ENCODE measurements at places on chromosomes 5 and 9. TPM values are rescaled to one million over a fixed set of nuclear protein-coding genes. Genes with fewer than 3 reads are reported as not detected.

Gene ORM2
- total RNA-seq = not detected

Gene KCNMB1
- 0.60 TPM for total RNA-seq

Gene MSX2
- 3.2 TPM for total RNA-seq

DNA sequence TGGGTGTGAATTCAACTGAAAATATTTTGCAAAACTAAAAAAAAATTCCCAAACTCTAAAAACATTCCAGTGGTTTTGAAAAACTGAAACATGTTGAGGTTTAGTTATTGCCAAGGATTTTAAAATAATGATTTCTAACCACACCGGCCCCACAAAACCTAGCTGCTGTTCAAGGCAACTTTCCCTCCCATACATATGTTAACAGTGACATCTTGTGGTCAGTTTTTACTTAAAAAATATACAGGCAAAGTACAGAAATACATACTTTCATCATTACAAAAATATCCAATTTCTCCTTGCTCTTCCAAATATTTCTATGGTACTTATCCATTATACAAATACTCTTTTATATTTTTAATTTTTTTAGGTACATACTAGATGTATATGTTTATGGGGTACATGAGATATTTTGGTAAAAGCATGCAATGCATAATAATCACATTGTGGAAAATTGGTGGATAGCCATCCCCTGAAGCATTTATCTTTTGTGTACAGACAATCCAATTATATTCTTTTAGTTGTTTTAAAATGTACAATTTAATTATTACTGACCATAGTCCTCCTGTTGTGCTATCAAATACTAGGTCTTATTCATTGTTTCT lies 34.4 kb upstream of the MRPS30 start:
- H3K36me3 ChIP-seq = no peaks in the 10 kb centered on the region
- H3K4me1 ChIP-seq = no peaks in the 10 kb centered on the region
- no peak overlapping the region for H3K4me3 ChIP-seq
- H3K27me3 ChIP-seq = no peaks in the 10 kb centered on the region
- H3K27ac ChIP-seq = no peak overlapping the region

DNA sequence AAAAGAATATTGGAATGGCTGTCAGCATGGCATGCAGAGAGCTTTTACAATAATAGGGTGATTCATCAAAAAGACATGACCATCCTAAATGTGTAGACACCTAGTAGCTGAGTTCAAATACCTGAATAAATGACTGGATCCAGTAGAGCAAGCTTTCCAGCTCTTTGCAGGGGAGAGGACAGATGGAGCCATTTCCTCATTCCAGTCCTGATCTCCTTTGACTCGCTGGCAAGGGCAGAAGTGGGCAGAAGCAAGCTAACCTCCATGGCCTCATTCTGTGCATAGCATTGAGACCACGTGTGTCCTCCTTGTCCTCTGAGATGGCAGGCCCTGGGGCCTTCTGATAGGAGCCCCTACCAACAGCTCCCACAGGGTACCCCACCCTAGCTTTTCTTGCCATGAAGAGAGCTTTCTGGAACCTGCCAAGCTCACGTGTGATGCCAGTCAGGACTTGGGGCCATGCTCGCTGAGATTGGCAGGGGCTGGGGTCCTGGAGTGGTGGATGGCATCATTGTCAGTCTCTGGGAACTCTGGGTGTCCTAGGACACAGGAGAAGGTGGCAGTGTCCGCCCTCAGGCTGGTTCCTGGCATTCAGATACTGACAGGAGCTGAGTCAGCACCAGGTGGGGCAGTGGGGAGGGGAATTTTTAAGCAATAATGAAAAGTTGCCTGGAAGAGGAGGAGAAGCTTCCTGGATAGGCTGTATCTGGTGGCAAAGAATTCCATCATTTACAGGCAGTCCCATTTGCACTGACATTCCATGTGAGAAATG lies 33.6 kb downstream of the WWC1 start:
- DNase-seq = peak; percentile 33
- H3K27me3 ChIP-seq = peaks cover 3% of the 10 kb centered on the region
- H3K4me3 ChIP-seq = no peak overlapping the region
- no peak overlapping the region for H3K27ac ChIP-seq
- H3K36me3 ChIP-seq = no peaks in the 10 kb centered on the region

DNA sequence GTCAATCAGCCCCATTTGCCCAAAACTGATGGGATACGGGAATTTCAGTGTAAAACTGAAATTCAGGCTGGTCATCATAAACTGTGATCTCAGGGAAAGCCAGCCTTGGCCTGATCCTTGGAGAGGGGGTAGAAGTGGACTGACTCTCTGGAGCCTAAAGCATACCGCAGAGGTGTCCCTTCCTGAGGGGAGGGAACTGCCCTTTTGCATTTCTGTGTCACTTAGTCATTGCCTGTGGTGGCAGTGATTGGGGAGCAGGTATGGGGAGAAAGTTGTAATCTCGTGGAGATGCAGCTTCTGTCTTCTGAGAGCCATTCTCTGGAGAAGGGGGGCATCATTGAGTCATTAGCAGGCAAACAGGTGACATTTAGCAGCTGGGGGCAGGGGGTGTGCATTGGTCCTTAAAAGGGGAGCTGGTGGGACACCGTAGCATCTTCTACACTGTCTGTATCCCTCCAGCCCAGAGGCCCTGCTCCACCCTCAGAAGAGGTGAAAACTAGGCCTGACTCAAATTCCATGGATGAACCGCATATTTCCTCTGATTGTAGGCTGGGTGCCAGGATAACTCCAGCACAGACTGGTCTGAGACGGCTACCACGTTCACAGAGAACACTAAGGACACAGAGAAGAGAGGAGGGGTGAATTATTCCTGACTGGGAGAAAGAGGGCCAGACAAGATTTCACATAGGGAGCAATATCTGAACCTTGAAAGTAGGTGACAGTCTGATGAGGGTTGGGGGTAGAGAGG lies 143.3 kb downstream of the SEC61B start:
- H3K36me3 ChIP-seq = no peaks in the 10 kb centered on the region
- no peak overlapping the region for H3K4me3 ChIP-seq
- H3K27ac ChIP-seq = no peak overlapping the region
- no peak for DNase-seq
- peaks cover 16% of the 10 kb centered on the region for H3K27me3 ChIP-seq

DNA sequence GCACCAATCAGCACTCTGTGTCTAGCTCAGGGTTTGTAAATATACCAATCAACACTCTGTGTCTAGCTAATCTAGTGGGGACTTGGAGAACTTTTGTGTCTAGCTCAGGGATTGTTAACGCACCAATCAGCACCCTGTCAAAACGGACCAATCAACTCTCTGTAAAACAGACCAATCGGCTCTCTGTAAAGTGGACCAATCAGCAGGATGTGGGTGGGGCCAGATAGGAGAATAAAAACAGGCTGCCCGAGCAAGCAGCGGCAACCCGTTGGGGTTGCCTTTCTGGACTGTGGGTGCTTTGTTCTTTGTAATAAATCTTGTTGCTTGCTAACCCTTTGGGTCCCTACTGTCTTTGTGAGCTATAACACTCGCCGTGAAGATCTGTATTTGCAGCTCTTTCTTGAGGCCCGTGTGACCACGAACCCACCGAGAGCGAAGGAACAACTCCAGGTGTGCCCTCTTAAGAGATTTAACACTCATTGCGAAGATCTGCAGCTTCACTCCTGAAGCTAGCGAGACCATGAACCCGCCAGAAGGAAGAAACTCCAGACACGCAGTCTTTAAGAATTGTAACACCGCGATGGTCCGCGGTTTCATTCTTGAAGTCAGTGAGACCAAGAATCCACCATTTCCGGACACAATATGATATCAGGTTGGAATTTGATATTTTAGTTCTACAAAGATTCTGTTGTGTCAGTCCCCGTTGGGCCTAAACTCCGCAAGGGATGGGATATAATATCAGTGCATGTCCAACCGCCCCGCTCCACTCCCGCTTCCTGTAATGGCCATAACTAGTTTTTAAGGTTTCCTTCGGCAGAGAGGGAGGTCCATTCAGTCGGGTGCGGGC lies 740 bp upstream of the TRMT10B start:
- H3K4me3 ChIP-seq = peak overlapping the region; percentile 72
- no peak for DNase-seq
- H3K4me1 ChIP-seq = peaks cover 28% of the 10 kb centered on the region
- H3K27me3 ChIP-seq = no peaks in the 10 kb centered on the region

GRCh38 chr5:142630927-142631539 lies 54.9 kb downstream of the FGF1 start:
- no peak overlapping the region for H3K4me3 ChIP-seq
- no peak for DNase-seq
- H3K27ac ChIP-seq = peak overlapping the region; percentile 7
- H3K4me1 ChIP-seq = peaks cover 24% of the 10 kb centered on the region
- no peaks in the 10 kb centered on the region for H3K27me3 ChIP-seq

GRCh38 chr5:110441035-110441434 lies 285.4 kb downstream of the TMEM232 start:
- H3K27me3 ChIP-seq = no peaks in the 10 kb centered on the region
- no peak for DNase-seq
- H3K4me1 ChIP-seq = no peaks in the 10 kb centered on the region
- H3K27ac ChIP-seq = no peak overlapping the region
- H3K36me3 ChIP-seq = no peaks in the 10 kb centered on the region

- H3K36me3 ChIP-seq = no peaks in the 10 kb centered on the region
- H3K4me3 ChIP-seq = no peak overlapping the region
- no peak overlapping the region for H3K27ac ChIP-seq
These were observed 36.6 kb downstream of the COL5A1 start for GRCh38 chr9:134678206-134678605.
